CD4-positive, alpha-beta T cell treated with Interleukin-17A for 4 hours (primary cell): ENCODE measurements at places on chromosomes 5 and 9.

- DNase-seq = no peak
Measured at GRCh38 chr5:132020568-132021339, 9.3 kb upstream of the ACSL6 start.

- no peak for DNase-seq
Measured at GRCh38 chr5:103511554-103511885, 51.1 kb downstream of the NUDT12 start.

- no peak for DNase-seq
Measured at GRCh38 chr5:91438871-91439270, 55.8 kb upstream of the ARRDC3 start.

DNA sequence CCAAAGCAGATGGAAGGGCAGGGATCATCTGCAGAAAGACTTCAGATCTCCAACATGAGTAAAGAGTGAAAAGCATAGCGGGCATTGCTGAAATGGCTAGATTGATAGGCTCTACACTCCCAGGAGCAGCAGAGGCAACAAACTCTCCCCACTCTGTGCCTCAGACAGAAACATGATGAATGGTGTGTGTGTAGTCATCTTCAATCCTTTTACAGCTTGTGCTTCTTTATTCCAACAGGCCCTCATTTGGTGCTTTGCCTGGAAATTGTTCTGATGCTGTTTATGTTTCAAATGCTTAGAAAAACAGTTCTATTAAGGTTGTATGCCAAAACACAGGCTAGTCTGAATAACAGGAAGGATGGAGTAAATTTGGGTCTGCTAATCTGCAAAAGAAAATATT lies 176.2 kb downstream of the DMRTA1 start:
- DNase-seq = no peak

GRCh38 chr5:65926276-65926783 lies at the start of gene ERBIN:
TSS of gene ERBIN (plus strand) at chr5:65926575. CDS start at chr5:65992719, 66,144 bp downstream.
- peak; percentile 76 for DNase-seq

DNA sequence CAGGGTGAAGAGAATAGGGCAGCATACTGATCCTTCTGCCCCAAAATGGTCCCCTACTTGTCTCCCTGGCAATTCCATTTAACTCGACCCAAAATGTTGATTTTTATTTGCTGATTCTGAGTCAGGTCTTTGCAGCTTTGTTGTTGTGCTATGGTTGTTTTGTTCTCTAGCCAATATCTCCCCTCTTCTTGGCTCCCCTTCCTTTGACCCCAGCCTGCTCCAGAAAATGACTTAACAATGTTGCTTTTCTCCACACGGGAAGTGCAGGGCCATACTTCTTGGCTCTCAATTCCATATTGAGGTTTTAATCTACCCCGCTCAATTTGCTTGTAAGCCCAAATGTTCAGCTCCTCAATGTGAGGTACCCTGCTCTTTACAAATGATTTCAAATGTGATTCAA lies 330.0 kb downstream of the RASEF start:
- no peak for DNase-seq

GRCh38 chr5:37787742-37788141 lies 52.1 kb downstream of the GDNF start:
- DNase-seq = no peak

DNA sequence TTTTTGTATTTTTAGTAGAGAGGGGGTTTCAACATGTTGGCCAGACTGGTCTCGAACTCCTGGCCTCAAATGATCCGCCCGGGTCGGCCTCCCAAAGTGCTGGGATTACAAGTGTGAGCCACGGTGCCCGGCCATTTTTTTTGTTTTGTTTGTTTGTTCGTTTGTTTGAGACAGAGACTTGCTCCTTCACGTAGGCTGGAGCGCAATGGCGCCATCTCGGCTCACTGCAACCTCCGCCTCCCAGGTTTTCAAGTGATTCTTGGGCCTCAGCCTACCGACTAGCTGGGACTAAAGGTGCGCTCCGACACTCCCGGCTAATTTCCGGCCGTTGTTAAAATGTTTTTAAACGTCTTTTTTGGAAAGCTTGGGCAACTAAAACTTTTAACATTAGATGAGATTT lies 54.0 kb downstream of the SHOC1 start:
- no peak for DNase-seq

DNA sequence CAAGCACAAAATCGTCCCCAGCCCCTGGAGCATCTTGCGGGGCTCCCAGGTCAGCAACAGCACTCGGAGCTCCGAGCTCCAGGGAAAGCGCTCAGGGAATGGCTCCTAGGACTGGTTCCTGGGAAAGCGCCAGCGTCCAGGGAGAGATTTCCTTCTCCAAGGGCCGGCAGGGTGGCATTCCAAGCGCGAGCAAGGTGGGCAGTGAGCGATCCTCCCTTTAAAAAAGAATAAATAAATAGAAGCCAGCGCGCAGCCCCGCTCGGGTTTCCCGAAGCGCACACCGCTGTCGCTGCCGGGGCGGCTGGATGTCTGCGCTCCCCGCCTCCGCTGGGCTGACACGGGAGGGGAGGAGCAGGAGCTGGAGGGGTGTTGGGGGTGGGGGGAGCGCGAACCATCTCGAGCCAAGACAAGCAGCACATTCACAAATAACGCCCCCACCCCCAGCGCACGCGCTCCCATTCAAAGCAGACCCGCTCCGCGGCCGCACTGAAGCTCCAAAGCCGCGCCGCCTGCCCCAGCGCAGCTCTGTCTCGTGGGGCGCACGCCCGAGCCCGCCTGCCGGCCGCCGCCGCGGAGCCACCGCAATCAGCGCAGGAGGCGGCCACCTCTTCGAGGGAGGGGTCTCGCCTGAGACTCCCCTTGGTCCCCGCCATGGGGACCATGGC lies 327.4 kb downstream of the SH3GL2 start:
- no peak for DNase-seq

- no peak for DNase-seq
Measured at GRCh38 chr9:77290373-77290772, 113.0 kb downstream of the VPS13A start.

- no peak for DNase-seq
Measured at GRCh38 chr9:134536101-134536900, 105.3 kb upstream of the COL5A1 start.

- DNase-seq = peak; percentile 56
Measured at GRCh38 chr5:35902046-35902672, 36.3 kb downstream of the CAPSL start.

- DNase-seq = no peak
Measured at GRCh38 chr9:32928145-32928763, 73.2 kb downstream of the APTX start.

DNA sequence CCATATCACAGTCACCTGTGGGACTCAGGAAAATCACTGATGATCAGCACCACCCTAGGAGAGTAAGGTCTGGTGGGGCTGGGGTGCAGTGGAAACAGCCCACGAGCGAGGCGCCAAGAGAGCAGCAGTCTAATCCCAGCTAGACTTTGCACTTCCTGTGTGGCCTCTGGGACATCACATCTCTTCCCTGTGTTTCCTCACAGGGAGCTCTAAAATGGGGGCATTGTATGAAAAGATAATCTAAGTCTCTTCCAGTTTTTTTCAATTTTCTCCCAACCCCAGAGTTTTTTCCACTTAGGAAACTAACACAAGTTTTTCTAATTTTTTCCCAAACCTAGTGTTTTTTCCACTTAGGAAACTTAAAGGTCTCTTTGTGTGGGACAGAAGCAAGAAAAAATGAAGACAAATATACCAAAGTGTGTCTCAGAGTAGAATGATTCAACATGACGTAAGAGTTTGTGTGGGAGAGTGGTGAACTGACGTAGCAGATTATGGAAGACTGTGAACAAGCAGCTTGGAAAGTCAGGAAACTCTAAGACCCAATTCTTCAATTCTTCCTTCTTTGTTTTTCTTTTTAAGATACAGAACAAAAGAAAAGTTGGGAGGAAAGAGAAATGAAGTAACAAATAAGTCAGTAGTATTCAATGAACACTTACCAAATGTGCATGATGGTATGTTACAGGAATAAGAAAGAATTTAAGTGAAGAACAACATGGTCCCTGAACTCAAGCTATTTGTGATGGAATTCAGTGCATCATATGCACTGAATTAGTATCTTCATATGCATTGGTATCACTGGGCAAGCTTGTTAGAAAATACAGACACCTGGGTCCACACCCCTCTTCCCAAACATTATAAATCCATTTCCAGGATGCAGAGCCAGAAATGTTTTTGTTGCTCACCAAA lies 51.3 kb downstream of the LHFPL2 start:
- DNase-seq = no peak

DNA sequence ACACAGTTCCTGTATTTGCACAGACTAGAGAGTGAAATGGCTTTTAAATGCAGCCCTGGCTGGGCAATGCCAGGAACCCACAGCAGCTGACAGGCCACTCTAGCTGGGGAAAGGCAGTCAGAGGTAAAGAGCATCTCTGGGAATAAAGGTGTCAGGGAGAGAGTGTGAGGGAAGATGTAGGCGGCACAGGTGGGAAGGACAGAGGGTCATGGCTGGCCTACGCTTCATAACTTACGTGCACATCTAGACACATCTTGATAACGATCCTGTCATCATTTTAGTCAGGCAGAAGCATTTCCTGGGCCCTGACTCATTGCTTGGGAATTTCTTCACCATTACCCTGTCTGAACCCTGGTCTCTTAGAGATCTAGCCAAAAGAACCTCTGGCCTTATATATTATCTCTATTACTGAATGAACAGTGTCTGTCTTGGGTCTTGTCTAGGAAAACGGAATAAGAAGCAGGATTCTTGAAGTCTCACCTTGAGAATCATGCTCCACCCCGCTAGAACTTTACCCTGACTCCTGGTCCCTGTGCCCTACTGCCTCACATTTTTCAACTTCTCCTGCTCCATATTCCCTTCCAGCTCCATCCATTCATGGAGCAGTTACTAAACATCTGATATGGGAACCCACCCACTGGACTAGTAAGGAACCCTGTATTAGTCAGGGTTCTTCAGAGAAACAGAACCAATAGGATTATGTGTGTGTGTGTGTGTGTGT lies 106.4 kb upstream of the ELL2 start:
- DNase-seq = no peak

- no peak for DNase-seq
Measured at GRCh38 chr5:168592014-168592368, 12.8 kb upstream of the PANK3 start.

GRCh38 chr9:133119103-133119845 lies 1.8 kb downstream of the RALGDS start:
- DNase-seq = no peak
